Stimulated activated CD4-positive, alpha-beta T cell treated with anti-CD3 and anti-CD28 coated beads, Interleukin-4, amount 100 ng/mL, for 24 hours (primary cell): ENCODE measurements at places on chromosomes 12 and 14.
A peak's percentile ranks its signal among the peaks of the same experiment; 100 is the strongest.

DNA sequence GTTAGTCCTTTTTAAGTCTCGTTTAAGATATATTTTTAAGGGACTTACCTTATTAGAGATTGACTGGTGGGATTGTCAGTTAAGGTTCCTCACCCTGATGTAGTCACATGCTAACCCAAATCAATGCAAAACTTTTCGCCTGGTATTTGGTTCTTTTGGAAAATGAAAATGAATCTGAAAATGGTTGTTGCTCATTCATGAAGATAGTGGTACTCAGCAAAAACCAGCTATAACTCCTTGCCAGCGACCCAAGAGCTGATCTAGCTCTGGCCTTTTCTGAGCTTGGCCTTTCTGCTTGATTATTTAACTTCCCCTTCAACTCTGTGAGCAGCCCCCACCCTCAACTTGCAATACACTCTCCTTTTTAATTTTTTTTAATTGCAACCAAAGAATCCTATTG, 85.0 kb upstream of the GTF2A1 start:
- DNase-seq: no peak

DNA sequence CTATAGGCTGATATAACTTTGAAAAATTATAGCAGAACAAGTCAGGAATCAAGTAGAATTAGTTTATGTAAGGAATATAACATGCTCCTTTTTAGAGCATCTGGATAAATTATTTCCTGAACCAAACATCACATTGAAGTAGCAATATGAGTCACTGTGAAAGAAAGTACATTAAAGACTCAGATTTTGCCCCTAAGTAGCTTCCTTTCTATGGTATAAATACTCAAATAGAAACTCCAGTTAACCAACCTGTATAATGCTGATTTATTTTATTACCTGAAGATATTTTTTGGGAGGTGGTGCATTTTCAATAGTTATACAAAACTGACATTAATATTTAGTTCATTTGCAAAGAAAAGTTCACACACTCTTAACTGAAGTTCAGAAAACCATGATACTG, 312.1 kb downstream of the ITPR2 start:
- no peak for DNase-seq

DNA sequence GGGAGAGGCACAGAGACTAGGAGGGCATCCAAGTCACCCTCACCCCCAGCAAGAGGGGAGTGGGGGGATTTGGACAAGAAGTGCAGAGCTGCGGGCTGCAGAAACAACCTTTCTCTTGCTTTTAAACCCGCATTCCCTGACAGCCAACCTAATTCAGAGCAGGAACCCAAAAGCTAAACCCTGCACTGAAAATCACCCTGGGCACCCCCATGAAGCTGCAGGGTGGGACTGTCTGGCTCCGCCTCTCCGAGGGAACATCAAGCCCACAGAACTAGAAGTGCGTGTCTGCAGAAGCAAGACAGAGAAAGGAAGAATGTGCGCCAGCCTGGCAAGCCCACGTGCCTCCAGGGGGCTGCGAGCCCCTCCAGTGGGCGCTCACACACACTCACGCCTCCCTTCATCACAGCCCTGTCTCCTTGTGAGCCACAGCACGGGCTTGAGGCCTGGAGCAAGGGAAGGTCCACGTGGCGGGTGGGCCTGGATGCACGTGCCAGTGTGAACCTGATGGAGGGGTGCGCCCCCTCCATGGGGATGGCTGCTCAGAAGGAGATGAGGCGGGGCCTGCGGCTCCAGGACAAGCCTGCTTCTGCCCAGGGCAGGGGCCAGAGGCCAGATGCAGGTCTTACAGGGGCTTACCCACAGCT, 27.8 kb upstream of the PNMA1 start:
- peak; percentile 30 for DNase-seq

DNA sequence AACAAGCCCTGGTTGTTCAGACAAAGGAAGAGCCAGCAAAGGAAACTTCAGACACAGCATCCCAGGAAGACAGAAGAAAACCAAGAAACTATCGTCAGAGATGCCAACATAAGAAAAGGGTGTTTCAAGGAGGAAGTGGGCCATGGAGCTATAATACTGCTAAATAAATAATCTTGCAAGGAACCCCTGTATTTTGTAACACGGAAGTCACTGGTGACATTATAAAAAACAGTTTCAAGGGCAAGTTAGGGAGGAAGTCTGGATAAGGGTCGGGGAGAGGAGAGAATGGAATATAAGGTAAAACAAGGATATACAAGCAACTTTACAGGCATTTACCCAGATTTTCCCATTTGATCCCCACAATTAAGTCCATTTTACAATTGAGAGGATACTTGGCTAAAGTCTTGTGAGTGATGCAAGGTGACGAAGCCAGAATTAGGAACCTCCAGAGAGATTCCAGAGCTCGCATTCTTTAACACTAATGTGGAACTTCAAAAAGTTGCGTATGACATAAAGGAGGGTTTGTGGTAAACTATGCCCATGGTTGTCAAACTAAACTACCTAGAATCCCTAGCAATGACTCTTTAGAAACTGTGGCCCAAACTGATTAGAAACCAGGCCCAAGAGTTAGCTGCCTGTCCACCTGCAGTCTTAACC, 46.4 kb downstream of the PPM1H start:
- DNase-seq: no peak

- no peak for DNase-seq
Observed at GRCh38 chr14:70148351-70148750, 40.4 kb downstream of the SLC8A3 start.

- no peak for DNase-seq
Observed at GRCh38 chr12:18462442-18462841, 201.1 kb downstream of the PIK3C2G start.

GRCh38 chr12:114894076-114894475, 210.1 kb upstream of the TBX3 start:
- DNase-seq: no peak

- DNase-seq: no peak
Observed at GRCh38 chr14:35390577-35391387, 13.8 kb downstream of the NFKBIA start.

DNA sequence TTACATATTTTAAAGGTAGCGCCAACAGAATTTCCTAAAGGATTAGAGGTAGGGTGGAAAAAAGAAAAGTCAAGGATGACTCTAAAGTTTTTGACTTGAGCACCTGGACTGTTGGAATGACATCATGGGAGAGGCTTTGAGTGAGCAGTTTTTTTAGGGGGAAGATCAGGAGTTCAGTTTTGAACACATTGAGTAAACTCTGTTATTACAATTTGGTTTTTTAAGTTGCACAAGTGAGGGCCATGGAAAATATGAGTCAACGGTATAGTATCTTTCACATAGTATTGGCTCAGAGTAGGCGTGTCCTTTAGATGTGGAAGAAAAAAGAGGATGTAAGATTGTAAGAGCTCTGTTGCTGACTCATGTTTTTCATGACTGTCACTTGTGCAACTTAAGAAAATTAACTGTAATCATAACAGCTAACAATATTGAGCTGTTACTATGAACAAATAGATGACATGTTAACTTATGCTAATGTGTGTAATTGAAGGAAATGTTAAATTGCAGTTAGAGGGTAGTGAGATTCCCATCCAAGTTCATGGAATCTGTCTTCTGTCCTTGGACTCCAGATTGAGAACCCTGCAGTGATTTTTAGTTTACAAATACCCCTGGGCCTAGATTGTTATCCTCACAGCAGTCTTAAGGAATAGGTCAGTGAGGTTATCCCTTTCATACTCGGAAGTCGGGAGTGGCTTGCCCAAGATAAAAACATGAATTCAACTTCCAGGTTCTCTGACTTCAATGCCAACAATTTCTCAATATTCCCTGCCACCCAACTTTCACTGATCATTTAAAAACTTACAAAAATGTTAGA, 48.2 kb upstream of the ATP2B1 start:
- peak; percentile 55 for DNase-seq

GRCh38 chr12:25276199-25276937, 25.6 kb upstream of the KRAS start:
- DNase-seq: peak; percentile 79

DNA sequence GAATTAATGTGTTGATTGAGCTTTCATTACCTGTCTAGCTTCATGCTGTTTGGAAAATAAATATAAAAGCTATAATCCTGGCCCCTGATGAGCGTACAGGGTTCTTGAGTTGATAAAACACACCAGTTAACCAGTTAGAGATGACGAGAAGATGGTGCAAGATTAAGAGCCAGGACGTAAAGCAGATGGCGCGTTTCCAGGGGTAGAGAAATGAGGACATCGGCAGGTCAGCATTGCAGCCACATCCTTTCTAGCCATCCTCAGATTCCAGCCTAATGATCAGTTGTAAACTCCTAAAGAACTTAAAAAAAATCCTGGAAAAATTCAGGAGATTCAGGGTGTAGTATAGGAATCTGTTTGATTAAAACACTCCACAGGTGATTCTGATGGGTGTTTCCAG, 203.7 kb downstream of the CACNA1C start:
- no peak for DNase-seq

DNA sequence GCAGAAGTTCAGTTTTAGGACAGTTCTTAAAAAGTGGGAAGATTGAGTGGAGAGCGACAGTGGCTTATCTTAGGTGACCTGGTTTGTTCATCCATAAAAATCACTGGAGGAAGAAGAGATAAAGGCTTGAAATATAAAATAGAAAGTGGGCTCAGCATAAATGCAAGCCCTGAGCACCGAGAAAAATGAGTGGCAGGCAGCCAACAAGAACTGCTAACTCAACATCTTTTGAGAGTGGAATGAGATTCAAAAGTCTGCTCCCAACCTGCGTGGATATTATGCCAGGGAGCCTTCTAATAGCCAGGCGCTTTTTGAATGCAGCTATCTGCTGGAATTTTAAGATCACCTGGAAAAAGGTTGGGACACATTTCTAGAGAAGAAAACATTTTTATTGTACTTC, 666.5 kb downstream of the FLRT2 start:
- no peak for DNase-seq

DNA sequence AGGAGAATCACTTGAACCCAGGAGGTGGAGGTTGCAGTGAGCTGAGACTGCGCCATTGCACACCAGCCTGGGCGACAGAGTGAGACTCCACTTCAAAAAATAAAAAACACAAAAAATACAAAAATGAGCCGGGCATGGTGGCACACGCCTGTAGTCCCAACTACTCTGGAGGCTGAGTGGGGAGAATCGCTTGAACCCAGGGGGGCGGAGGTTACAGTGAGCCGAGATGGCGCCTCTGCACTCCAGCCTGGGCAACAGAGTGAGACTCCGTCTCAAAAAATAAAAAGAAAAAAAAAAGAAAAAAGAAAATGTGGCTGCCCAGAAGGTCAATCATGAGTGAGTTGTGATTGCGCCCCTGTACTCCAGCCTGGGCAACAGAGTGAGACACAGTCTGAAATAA, 9.2 kb downstream of the DNAJC22 start:
- DNase-seq: no peak

DNA sequence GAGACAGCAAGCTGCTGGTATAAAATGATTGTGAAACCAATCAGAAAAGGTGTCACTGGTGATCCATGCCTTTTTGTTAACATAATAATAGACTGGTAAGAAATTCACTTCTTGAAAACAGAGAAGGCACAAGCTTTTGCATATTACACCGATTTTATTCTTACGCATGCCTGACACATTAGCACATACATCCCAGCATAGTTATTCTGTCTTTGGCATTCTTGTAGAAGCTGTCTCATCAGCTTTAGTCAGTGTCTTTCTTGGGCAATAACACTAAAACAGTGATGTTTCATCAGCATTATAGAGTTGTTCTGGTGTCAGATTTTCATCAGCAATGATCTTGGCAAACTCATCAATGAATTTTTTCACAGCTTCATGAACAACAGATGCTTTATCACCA, 283.4 kb upstream of the TMTC1 start:
- no peak for DNase-seq

DNA sequence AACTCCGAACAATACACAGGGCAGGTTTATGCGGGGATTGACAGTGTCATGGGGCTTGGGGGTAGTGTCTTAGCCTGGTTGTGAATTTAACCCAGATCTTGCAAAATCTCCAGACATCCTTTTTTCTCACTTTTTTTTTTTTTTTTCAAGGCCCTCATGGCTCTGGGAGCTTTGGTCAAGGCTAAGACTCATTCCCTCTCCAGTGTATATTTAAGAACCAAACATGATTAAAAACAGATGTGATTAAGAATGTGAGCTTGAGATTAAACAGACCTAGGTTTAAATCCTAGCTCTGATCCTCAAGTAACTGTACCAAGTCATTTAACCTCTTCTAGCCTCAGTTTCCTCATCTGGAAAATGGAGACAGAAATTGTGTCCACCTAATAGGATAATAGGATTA, 151.7 kb upstream of the FUT8 start:
- DNase-seq: no peak

DNA sequence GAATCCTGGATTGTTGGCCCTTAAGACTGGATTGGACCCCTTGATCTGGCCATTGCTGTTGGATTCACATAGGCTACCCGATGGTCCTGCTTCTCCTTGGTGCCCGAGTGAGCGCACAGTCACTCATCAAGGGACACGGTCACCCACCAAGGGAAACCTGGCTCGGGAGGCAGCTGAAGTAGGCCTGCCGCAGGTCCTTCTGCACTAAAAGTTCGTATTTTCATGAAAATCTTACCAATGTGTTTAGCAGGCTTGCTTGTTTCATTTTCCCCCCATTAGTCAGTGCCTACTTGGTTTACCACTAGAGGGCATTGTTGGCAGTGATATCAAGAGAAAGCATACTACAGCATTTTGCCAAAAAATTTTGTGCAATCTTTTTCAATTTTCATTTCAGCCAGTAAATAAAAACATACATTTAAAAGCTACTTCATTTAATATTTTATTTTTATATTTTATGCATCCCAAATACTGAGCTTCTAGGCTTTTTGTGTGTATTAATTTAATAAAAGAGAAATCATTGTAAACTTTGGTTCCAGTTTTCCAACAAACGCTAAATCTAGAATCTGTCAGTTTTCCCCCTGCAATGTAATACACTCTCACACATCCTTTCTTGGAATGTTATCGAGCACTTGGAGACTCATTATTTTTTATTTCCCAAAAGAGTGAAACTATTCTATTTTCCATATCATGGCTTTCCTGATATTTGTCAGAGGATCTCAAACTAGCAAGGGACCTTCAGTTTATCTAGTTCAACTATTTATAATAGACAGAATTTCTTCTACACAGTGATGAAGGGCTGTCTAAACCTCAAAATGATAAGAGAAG, 116.7 kb downstream of the LMNTD1 start:
- DNase-seq: peak; percentile 23

DNA sequence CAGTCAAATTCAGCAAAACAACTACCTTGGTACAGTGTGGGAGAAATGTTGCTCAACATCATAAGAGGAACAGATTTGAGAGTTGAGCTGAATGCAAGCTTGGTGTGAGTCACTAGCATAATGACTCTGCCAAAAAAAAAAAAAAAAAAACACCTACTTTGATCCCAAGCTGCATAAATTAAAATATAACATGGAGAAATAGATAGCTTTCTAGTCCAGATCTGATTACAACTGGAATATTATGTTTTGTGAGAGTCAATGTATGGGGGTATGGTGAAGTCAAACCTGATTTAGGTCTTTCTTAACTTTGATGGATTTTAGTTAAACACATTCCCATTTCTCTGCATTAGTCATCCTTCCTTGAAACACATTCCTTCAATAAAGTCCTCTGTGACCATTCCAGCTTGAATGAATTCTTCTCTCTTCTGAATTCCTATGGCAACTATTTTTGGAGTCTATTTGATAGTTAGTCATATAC, 188.1 kb downstream of the SLC5A8 start:
- DNase-seq: no peak
